ENCODE measurements at places on chromosomes 7 and 10. TPM values are rescaled to one million over a fixed set of nuclear protein-coding genes. Genes with fewer than 3 reads are reported as not detected.

DNA sequence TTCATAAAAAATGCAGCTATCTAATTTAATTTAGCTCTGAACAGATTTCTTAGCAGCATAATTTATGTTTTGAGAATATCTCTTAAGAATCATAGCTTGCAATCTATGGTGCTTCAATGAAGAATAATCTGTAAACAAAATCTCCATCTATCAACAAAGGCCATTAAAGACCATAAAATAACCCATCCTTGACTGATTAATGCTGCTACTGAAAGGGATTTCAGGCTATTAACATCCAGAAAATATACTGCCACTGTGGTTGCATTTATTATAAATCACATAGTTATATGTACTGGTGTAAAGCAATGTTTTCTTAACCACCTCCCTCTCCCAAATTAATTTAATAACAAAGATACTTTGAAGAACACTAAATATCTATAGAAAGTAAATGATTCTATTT is 191.6 kb downstream of the PCDH15 start:
- no peak for DNase-seq

The INPP5F gene
- total RNA-seq, result 7.9 TPM

DNA sequence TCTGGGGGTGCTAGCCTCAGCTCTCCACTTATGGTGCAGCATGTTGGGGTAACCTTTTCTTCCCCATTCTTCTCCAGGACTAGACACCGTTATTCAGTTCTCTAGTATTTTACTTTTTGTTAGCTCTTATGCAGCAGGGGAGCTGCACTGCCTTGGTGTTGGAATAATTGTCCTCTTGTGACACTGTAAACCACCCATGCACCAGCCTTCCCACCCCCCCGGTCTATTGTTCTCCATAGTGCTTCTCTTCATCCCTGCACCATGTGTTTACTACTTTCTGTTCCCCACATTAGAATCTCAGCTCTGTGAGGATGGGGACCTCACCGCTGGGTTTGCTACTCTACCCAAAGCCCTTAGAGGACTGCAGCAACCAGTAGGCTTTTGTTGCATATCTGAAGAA is 230.7 kb downstream of the RPS24 start:
- no peak for DNase-seq

DNA sequence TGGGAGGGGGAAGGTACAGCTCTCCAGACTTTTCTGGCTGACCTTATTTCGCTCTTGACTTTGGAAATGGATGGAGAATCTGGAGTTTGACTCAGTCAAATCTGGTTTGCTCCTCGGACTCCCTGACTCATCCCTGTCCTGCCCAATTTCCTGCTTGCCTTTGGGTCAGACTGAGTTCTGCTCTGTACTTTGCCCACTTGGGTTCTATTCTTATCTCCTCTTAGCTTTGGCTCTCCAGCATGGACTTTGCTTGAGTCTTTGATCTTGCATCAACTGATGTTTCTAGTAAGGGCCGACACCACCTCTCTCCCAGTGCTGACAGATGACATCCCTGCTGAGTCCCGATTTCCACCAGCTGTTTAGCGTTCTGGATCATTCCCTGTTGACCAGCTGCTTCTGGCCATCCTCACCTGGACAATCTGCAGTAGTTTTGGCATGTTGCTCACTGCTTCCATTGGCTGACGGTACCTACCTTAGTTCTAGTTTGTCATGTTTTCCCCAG is 335.3 kb downstream of the SUGCT start:
- DNase-seq, result no peak

- DNase-seq, result no peak
Observed at GRCh38 chr10:33240931-33241330, 93.5 kb downstream of the NRP1 start.

- DNase-seq, result no peak
Observed at GRCh38 chr10:63376560-63377304, 89.0 kb downstream of the JMJD1C start.

GRCh38 chr10:121325490-121326231 is 272.6 kb downstream of the FGFR2 start:
- no peak for DNase-seq

- no peak for DNase-seq
Observed at GRCh38 chr10:133117688-133118071, 30.0 kb downstream of the ADGRA1 start.

GRCh38 chr7:15628876-15629275 is 57.6 kb downstream of the MEOX2 start:
- no peak for DNase-seq

The STOX1 gene
- total RNA-seq, result 1.5 TPM

DNA sequence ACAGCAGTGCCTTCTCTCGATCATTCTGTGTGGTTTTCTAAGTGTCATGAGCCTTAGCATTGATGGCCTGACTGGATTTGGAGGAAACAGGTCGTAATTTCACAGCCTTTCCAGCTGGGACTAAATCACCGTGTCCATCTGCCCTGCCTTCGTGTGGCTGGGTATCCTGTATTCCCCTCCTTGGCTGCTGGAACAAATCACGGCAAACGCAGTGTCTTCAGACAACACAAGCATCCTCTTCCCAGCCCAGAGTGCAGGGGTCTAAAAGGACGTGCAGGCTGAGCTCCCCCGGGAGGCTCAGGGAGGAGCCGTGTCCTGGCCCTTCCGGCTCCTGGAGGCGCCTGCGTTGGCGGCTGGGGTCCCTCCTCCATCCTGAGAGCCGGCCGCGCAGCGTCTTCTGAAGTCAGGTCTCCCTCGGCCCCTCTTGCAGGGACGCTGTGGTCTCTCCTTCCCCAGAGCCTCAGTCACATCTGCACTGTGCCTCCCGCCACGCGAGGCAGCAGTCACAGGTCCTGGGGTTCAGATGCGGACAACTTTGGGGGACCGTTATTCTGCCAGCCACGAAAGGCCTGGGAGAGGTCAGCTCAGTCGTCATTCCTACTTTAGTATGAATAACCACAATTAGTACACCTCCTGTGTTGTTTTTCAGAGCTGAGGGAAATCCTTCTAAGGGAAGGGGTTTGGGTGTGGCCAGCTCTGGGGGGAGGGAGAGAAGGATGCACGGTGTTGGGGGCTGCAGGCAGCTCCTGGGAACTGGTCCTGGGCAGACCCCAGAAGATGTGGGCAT is 41.1 kb downstream of the FAM20C start:
- peak; percentile 38 for DNase-seq

The EBF3 gene
- total RNA-seq, result 0.24 TPM

DNA sequence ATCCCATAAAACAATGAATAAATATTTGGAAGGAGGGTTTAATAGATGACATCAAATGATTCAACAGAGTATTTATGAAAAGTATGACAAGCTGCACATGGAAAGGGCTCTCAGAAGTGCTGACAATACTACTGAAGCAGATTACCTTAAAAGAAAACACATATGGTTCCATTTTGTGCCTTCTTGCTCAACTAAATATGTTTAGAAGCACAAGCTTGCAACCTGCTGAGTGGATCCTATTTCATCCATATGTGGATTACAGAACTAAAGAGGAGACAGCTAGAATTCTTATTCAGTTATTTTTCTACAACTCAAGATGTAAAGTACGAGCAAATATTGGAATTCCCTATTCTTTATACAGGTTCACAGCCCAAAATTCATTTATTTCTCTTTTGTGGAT is 340.6 kb downstream of the TFEC start:
- DNase-seq, result no peak

The CHAT gene
- total RNA-seq, result not detected

The MUC3A gene
- not detected for total RNA-seq

Data from G401 (cell line).